Activated CD8-positive, alpha-beta T cell treated with anti-CD3 and anti-CD28 coated beads, Interleukin-2, amount 10 ng/mL, durations not matched to agents 7 days and 5 days (primary cell): ENCODE measurements at places on chromosomes 11 and 22.

GRCh38 chr22:27349456-27349855 is 452.1 kb downstream of the MN1 start:
- DNase-seq: no peak

GRCh38 chr11:104620991-104621390 is 277.3 kb downstream of the CASP12 start:
- DNase-seq: no peak

GRCh38 chr22:22085702-22086500 is 103.3 kb upstream of the TOP3B start:
- DNase-seq: no peak

DNA sequence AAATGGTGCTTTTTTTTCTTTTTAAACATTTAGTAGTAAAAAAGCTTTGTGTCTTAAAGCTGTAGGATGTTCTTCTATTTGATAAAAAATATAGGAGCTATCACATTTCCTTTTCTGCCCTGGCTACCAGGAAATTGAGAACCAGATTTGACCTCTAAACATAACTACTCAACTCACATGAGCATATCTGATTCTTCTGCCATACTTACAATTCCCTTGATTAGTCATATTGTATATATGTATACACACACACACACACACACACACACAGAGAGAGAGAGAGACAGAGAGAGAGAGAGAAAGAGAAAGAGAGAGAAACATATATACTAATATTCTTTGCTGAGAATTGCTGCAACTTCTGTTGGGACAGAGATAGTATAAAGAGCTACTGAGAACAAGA is 23.0 kb upstream of the GDPD4 start:
- DNase-seq: no peak

DNA sequence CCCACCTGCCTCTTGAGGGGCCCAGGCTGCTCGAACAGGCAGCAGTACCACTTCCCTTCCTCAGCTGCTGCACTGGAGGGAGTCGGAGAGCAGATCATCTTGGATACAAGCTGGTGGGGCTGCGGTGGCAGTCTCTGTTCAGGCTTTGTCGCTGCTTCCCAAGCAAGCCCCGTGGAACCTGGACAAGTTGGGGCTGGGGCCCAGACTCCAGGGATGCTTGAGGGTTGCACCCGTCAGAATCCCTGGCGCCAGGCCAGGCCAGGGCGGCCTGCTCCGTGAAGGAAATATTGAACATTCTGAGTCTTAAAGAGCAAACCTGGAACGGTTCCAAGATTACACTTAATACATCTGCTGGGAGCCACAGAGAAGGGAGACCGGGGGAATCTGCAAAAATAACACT is 310.1 kb upstream of the SORL1-AS1 start:
- DNase-seq: no peak

DNA sequence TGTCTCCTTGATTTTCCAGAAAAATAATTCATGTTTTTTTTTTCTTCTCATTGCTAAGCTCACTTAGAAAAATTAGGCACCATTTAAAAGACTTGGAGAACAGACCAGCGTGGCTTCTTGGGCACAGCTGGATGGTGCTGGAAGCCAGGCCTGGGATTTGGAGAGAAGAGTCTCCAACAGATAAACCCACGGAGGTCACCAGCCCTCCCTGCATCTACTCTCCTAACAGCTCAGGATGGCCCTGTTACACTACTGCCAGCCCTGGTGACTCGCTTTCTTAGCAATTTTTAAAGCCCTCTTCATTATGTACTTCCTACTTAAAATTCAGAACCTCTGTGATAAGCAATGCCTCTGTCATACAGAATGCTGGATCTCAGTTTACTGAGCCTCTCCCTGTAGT is 1.7 kb downstream of the PTH start:
- DNase-seq: no peak

DNA sequence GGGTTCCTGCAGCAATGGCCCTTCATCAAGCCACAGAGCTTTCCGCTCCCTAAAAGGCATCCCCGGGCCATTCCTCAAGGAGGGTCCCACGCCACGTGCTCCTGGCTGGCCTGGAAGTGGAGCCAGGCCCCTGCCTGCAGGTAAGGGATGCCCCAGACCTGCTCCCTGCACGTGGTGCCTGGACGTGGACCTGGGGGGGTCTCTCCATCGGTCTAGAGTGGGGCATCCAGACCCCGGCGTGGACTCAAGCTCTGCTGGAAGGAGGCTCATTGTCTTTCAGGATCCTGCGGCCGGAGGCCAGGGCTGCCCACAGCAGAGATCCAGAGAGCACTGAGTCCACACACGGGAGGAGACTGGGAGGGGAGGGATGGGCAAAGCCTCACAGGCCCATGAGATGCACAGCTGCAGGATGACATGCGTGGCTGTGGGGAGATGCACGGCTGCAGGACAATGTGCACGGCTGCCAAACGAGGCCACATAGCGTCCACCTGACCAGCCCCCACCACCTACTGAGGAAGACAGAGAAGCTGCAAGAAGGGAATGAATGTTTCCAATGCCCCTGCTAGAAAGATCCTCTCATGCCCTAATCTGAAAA is 236.7 kb downstream of the BRD1 start:
- no peak for DNase-seq

DNA sequence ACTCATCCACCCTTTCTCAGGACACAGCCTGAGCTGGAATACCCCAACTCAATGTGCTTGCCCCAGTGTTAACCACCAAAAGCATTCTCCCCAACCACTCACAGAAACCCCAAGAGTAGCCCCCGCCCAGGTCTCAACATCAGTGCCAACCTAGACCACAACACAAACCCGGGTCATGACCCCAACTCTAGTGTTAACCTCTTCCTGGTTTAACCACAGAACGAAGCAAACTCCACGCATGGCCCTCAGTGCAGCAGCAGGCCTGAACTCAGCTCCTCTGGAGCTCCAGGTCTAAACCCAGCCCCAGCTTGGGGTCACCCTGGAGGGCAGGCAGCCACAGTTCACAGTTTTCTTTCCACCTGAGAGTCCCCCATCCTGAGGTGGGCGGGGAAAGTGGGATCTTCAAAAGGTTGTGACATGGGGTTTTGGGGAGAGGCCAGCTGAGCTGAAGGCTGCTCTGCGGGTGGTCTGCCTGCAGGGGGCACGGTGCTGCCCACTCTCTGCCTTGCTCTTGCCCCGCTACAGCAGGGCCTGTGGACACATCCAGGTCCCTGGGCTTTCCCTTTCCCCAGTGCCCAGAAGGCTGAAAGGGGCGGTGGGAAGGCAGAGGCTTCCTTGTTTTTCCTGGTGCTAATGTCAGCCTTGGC is 37.9 kb downstream of the NECTIN1 start:
- DNase-seq: peak; percentile 71

DNA sequence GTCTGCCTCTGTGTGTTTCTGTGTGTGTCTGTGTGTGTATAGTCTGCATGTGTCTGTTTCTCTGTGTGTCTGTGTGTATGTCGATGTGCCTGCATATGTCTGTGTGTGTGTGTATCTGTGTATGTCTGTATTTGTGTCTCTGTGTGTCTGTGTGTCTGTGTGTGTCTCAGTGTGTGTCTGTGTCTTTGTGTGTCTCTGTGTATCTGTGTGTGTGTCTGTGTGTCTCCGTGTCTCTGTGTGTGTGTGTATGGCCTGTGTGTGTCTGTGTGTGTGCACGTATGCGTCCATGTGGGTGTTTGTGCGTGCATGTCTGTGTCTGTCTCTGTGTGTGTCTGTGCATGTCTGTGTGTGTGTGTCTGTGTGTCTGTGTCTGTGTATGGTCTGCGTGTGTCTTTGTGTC is 439 bp downstream of the SNX32 start:
- DNase-seq: no peak
